Inflammatory macrophage treated with lipopolysaccharide for 1 hour (primary cell): ENCODE measurements at places on chromosomes 1 and 21.
A peak's percentile ranks its signal among the peaks of the same experiment; 100 is the strongest.

DNA sequence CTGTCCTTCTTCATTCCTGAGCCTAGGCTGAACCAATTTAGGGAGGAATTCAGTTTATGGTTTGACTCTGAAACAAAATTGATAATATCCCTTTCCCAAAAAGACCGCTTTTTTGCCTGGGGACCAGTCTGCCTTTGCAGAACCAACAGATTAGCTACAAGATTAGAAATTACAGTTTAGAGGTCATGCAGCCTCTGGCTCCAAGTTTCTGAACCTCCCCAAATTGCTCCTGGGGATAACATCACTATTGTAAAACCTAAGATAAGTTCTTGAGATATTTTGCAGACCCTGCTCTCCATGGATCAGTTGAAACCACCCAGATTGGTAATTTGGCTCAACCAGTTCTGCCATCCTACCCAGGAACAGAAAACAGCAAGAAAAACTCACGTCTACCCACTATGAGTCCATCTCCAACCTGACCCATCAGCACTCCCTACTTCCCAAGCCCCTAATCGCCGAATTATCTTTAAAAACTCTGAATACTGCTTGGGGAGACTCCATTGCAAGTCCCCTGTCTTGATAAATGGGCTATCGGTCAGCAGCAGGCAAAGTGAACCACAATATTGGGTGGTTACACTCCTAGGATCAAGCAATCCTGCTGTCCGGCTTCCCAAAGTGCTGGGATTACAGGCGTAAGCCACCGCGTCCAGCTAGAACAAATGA lies 605 bp upstream of the RABGGTB start:
- no peak for DNase-seq

GRCh38 chr1:156797212-156797871 lies 19.3 kb downstream of the SH2D2A start:
- DNase-seq: peak; percentile 11

DNA sequence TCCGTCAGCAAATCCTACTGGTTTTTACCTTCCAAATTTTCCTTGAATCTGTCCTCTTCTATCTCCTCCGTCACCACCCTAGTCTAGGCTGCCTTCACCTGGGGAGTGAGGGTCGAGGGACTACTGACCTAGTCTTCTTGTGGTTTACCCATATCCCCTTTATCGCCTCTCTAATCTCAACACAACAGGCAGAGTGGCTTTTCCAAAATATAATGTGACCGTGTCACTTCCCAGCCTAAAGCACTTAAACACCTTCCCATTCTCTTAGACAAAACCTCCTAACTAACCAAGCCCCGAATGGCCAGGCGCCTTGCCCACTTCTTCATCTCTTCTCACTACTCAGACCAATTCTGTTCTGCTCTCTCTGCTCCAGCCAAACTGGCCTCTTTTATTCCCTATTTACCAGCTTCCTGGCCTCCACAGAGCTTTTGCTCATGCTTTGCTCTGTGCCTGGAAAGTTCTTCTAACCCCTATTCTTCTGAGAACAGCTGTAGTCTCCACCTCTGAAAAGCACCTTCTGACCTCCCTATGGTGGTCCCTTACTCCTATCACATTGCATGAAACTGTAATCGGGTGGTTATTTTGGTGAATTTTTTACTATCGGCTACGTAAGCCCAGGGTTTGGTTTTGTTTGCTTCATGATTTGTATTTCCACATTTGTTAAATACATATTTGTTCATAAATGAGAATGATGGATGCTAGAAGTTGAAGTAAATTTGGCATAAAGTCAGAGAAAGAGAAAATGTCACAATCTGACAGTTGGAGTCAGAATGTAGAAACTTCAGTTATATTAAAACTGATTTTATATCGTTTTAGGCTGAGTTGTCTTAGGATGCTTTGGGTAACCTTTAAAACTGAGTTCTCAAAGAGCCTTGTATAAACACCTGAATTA lies 1.2 kb upstream of the NBPF1 start:
- DNase-seq: no peak

DNA sequence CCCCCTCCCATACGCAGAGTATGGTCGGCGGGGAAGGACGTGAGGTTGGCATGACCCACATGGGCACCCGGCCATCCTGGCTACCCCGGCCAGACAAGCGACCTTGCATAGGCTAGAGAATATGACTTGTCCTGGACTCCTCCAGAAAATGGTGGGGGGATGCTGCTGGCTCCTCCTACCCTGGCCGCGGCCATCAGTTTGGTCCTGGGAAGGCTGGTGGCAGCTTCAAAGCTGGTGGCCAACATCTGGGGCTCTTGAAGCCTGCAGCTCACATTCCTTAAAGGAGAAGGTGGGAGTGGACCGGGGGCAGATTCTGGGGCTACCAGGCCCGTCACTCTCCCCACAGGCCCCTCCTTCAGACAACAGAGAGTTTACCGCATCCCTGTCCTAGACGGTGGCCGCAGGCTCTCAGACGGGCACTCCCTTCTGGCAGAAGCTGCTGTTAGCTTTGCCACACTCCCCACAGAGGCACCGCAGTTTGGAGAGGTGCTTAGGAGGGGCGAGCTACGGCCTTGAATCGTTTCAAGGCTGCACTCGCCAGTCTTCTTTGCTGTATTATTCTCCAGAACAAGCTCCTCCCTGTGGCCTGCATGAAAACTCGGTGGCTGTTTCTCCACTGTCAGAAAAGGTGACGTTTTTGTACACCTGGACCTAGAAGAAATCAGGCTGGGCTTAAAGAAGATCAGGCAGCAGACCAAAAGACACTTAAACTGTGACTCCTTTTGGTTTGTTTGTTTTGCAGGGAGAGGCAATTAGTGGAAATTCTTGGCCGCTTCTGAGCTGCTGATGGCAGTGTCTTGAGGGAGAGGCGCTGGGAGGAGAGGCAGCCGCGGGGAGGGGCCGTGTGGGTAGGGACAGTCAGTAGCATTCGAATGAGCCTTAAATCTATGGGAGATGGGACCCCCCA lies 68.0 kb downstream of the RUNX3 start:
- DNase-seq: no peak

DNA sequence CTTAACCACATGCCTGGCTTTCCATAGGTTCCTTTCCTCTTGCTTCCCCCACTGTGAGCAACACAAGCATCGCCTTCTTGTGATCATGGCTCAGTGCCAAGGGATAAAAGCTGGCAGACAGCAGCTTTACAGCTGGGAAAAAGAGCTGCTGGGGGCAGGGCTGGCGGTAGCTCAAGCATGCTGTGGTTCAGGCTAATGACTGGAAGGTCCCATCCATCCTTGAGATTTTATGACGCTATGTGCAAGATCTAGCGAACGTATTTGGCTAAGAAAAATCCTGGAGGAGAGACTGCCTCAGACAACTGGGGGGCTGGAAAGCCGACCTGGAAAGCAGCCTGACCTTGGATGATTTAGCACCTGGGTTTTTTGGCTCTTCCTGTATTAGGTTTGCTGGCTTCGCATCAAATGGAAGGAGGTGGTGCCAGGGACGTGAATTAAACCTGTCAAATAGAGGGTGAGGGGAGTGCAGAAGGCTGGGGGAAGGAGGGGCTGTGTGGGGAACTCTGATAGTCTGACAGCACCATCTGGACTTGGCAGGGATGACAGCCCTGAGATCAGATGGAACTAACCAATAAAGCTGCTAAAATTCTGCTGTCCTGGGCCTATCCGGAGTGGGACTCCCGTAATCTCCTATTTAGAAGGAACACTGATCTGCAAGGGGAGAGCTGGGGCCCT lies 34.8 kb downstream of the ZMYND12 start:
- DNase-seq: no peak

DNA sequence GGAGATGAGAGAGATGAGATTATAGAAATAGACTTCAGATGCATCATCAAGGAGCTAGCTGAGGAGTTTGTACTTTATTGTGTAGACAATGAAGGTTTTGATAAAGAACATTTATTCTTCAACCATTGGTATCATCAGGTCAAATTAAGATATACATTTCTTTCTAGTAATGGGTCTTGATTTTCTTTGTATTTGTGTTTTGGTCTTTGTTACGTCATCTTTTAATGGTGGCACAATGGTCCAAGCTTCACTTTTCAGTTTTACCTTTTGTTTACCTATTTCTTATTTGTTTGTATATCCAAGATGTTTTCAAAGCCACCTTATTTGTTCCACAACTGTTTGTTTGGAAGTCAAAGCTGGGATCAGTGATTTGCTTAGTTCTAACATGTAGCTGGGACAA lies 44.5 kb downstream of the PTGFR start:
- no peak for DNase-seq

DNA sequence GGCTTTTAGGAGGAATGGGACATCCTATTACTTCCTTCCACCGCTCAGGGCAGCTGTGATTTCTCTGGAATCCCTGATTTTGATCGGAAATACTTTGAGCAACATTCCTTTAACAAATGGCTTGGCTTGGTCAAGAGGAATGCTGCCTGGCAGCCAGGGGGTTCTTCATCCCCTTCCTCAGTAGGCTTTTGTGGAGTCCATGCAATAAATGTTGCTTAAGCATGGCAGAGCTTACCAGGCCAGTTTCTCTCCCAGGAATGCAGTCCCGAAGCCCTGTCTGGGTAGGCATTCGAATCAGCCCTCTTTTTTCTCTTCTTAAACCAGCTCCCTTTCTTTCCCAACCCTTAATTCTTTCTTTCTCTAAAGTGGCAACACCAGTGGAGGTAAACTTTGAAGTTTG lies 177.1 kb upstream of the KIAA0040 start:
- no peak for DNase-seq

DNA sequence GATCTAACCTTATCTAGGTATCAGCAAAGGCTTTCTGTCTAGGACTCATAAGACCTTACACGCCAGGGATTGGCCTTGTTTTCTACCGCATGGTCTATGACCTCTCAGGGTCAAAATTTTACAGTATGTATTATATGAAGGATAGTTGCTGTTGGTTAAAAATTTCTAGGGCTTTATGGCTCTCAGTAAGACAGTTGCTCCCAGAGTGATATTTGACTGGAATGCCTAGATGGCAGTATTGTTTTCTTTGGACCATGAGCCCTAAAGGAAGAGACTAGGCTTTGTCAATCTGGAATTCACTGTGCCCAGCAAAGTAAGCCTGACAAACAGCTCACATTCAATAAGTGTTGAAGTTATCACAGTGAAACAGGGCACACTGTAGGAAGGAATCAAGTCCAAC lies 37.6 kb downstream of the C1orf87 start:
- no peak for DNase-seq

DNA sequence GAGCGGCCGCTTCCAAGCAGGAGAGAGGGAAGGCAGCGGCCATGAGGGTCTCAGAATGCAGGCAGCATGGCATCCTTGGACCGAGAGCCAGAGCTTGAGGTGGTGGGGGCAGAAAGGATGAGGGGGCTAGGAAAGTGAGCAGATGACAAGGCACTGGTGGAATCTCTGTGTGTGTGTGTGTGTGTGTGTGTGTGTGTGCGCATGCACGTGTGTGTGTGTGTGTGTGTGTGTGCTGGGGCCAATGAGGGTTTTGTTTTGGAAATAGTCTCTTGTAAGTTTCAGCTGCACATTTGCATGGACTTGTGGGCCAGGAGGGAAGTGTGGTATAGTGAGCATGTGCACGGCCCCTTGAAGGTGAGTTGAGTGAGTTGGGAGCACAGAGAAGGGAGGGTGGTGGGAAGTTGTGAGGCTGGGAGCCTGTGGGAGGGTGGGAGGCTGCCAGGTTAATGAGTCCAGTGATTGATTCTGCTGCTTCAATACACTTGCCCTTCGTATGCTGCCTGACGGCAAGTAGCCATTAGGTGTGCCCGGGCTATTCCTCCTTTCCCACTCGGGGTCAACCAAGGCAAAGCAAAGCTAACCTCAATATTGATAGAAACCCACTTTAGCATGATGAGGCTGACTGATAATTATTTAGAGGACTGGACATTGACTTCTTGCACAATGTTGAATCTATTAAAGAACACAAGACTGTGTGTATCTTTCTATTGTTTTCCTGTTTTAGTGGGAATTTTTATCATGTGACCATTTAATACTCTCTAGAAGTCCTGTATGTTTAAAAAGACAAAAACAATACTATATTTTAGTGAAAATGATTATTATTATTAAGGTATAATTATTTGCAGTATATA lies 80.3 kb downstream of the PROX1 start:
- no peak for DNase-seq

DNA sequence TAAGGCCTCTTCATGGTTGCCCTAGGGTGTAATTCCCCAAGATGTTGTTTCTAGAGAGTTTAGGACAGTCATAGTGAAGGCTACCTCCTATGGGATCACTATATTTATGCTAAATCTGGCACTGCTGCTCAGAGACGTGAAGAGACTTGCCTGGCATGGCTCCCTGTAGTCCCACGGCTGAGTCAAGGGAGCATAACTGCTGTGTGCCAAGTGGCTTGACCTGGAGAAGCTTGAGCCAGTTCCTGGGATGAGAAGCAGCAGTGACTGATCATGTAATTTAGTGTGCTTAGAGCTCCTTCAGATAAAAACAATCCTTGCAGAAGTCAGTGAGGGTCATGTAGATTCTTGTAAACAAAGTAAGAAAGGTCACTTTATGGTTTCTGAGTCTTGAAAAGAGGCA lies 68.9 kb upstream of the TSPAN2 start:
- no peak for DNase-seq

- no peak for DNase-seq
Measured at GRCh38 chr1:158149175-158149574, 31.5 kb upstream of the CD1D start.

DNA sequence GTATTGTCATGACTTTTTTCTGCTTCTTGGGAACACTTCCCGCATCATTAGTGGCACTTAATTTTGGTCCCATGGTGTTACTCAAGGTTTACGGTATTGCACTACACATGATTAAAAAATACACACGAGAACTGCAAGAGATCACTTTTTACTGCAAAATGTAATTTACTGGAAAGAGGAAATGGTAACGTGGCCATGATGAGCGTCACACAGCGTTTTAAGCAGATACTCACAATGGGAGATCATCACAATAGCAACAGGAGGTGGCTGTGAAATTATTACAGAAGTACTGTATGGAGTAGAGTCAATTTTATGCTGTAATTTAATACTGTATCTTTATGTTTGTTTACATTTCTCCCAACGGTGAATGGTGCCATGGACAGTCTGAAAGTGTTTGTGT lies 1510.3 kb downstream of the AMY1C start:
- no peak for DNase-seq

DNA sequence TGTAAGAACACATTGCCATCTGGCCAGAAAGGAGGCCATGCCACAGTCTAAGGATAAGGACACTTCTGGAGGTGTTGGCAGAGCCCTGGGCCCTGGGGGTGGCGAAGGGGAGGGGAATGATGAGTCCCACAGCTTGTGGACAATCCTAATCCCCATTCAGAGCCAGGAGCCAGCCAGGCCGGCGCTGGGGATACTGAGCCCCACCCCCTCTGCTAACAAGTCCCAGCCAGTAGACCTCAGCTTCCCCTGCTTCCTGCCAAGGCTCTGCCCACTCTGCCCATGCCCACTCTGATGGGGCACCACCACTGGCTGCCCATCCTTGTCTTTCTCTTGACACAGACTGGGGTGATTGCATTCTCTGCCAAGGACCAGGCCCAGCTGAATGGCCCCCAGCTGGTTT lies 71.9 kb downstream of the NAV1 start:
- DNase-seq: no peak

GRCh38 chr21:42424914-42425541 lies 21.3 kb downstream of the UBASH3A start:
- DNase-seq: no peak

- DNase-seq: no peak
Measured at GRCh38 chr1:217136895-217137205, 413.6 kb upstream of the ESRRG start.
